IPS DF 6.9 (cell line): ENCODE measurements at places on chromosomes 16 and 17.

- H3K27ac ChIP-seq: no peak overlapping the region
- no peak for DNase-seq
- H3K27me3 ChIP-seq: no peaks in the 10 kb centered on the region
- H3K36me3 ChIP-seq: no peaks in the 10 kb centered on the region
Measured at GRCh38 chr16:81891736-81892364, 112.8 kb downstream of the PLCG2 start.

- H3K27ac ChIP-seq: no peak overlapping the region
- H3K36me3 ChIP-seq: no peaks in the 10 kb centered on the region; the same call in 1 of the 2 replicates
- H3K27me3 ChIP-seq: no peaks in the 10 kb centered on the region
- H3K4me3 ChIP-seq: no peak overlapping the region
- no peaks in the 10 kb centered on the region for H3K4me1 ChIP-seq
Measured at GRCh38 chr16:13919330-13919682, 648 bp upstream of the ERCC4 start.

GRCh38 chr17:45096141-45096540 lies 35.0 kb downstream of the NMT1 start:
- no peak overlapping the region for H3K27ac ChIP-seq
- no peak overlapping the region for H3K4me3 ChIP-seq
- DNase-seq: no peak

DNA sequence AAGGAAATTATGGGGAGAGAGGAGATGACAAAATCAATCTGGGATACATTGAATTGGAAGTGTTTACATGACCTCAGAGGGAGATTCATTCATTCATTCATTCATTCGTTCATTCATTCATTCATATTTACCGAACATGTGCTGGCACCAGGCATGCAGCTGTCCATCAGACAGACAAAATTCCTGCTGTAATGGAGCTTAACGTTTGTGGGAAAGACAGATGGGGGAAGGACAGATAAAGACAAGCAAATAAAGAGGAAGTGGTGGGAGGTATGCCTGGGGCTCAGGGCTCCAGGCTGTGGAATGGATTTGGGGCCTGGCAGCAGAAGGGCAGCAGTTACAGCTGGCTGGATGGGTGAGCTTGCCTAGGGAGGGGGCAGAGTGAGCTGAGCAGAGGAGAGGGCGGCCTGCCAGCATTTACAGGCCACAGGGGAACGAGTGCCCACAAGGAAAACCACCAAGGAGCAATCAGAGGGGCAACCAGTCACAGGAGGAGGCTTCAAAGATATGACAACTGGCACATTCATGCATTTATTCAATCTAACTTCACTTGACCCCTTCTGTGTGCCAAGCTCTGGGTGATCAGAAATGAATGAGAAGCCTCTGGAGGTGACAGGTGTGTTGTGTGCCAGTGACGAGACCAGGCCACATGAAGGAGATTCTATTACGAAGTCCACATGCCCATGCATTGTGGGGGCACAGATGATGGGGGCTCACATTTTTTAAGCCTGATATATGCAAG lies 48.5 kb downstream of the ARHGAP27 start:
- H3K27ac ChIP-seq: no peak overlapping the region
- no peaks in the 10 kb centered on the region for H3K36me3 ChIP-seq
- DNase-seq: no peak
- no peaks in the 10 kb centered on the region for H3K27me3 ChIP-seq

- H3K27me3 ChIP-seq: no peaks in the 10 kb centered on the region
- no peak for DNase-seq
- H3K4me3 ChIP-seq: no peak overlapping the region
Measured at GRCh38 chr17:35816723-35817122, 7.4 kb downstream of the TAF15 start.

- no peaks in the 10 kb centered on the region for H3K4me1 ChIP-seq
- H3K36me3 ChIP-seq: no peaks in the 10 kb centered on the region
- no peaks in the 10 kb centered on the region for H3K27me3 ChIP-seq
- no peak for DNase-seq
- H3K27ac ChIP-seq: no peak overlapping the region
Measured at GRCh38 chr17:41434005-41434404, 6.8 kb downstream of the KRT38 start.

- no peaks in the 10 kb centered on the region for H3K36me3 ChIP-seq
- no peak for DNase-seq
- no peak overlapping the region for H3K27ac ChIP-seq
- no peaks in the 10 kb centered on the region for H3K27me3 ChIP-seq
- no peak overlapping the region for H3K4me3 ChIP-seq
Measured at GRCh38 chr16:57947261-57947660, 23.7 kb downstream of the CNGB1 start.

DNA sequence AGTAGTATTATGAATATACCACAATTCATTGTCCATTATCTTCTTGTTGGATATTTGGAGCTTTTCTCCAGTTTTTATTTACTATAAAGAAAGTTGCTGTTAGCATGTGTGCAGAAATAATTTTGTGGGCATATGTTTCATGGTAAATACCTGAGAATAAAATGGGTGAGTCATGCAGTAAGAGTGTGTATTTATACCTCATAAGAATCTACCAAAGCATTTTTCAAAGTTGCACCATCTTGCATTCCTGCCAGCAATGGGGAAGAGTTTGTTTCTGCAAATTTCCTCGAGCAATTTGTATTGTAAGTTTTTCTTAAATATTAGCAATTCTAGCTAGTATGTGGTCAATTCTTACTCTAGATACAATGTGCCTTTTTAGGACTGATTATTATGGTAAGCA lies 7.9 kb upstream of the MON1B start:
- no peak overlapping the region for H3K27ac ChIP-seq
- H3K4me1 ChIP-seq: no peaks in the 10 kb centered on the region
- no peak for DNase-seq
- H3K27me3 ChIP-seq: no peaks in the 10 kb centered on the region
- H3K4me3 ChIP-seq: no peak overlapping the region

GRCh38 chr17:33002246-33002645 lies 10.6 kb downstream of the SPACA3 start:
- no peak overlapping the region for H3K27ac ChIP-seq
- no peak for DNase-seq
- no peak overlapping the region for H3K4me3 ChIP-seq
- H3K4me1 ChIP-seq: no peaks in the 10 kb centered on the region
- peaks cover 2% of the 10 kb centered on the region; the same call in 1 of the 2 replicates for H3K27me3 ChIP-seq

- H3K27ac ChIP-seq: no peak overlapping the region
- 0 out of 2 replicates have a peak, but pooled peaks cover 1% of the 10 kb centered on the region for H3K4me1 ChIP-seq
- DNase-seq: no peak
- no peaks in the 10 kb centered on the region for H3K27me3 ChIP-seq
- peaks cover 17% of the 10 kb centered on the region for H3K36me3 ChIP-seq
Measured at GRCh38 chr17:21029036-21029435, 13.8 kb downstream of the USP22 start.

- no peak overlapping the region for H3K27ac ChIP-seq
- H3K27me3 ChIP-seq: no peaks in the 10 kb centered on the region
- no peak for DNase-seq
Measured at GRCh38 chr17:27905447-27906225, 12.5 kb upstream of the LYRM9 start.

- no peak overlapping the region for H3K4me3 ChIP-seq
- 0 out of 2 replicates have a peak, but pooled peaks cover 2% of the 10 kb centered on the region for H3K36me3 ChIP-seq
- H3K4me1 ChIP-seq: peaks cover 2% of the 10 kb centered on the region; the same call in 1 of the 2 replicates
- no peaks in the 10 kb centered on the region for H3K27me3 ChIP-seq
- DNase-seq: no peak
Measured at GRCh38 chr16:11053916-11054460, 109.6 kb downstream of the CLEC16A start.

- no peak overlapping the region for H3K27ac ChIP-seq
- H3K27me3 ChIP-seq: no peaks in the 10 kb centered on the region
- no peaks in the 10 kb centered on the region for H3K36me3 ChIP-seq
- DNase-seq: peak; percentile 96
- no peak overlapping the region for H3K4me3 ChIP-seq
- H3K4me1 ChIP-seq: peaks cover 5% of the 10 kb centered on the region; the same call in 1 of the 2 replicates
Measured at GRCh38 chr16:11636172-11636721, 32.0 kb upstream of the SNN start.

- peaks cover 6% of the 10 kb centered on the region; the same call in 1 of the 2 replicates for H3K27me3 ChIP-seq
- H3K27ac ChIP-seq: no peak overlapping the region
- 0 out of 2 replicates have a peak, but pooled peaks cover 2% of the 10 kb centered on the region for H3K4me1 ChIP-seq
- no peaks in the 10 kb centered on the region for H3K36me3 ChIP-seq
Measured at GRCh38 chr16:10881479-10882030, 4.6 kb downstream of the CIITA start.

GRCh38 chr16:66369055-66369592 lies 2.6 kb downstream of the CDH5 start:
- peaks cover 6% of the 10 kb centered on the region for H3K4me1 ChIP-seq
- no peak overlapping the region for H3K27ac ChIP-seq

DNA sequence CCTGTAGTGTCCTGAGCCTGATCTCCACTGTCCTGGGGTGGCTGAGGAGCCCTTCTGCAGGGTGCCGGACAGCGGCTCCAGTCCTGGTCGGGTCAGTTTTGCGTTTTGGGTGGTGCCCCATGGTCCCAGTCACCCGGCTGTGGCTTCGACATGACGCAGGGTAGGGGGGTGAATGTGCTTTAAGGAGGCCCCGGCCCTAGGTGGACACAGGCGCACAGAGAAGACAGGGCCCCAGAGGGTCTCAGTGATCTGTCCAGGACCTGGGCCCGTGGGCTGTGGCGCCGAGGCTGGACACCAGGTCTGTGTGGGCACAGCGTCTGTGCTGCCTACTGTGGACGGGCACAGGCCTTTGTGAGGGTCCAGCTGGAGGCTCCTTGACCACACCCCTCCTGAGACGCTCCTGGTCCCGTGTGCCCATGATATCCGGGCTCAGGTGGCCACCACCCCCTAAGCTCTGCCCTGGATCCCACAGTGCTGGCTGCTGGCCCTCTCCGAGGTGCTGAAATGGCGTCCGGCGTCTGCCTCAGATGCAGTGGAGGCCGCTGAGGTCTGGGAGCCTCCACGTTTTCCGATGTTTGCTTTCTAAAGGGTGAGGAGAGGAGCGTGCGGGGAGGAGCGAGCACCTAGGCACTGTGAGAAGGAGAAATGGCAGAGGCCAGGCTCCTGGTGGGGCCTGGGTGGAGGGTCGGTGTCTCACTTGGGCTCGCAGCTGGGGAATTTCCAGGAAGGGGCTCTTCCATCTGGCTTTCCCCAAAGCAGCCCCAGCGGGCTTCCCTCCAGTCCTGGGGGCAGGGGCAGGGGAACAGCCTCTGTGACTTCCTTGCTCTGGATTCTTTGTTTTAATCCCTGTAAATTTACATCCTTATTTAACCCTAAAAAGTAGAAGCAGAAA lies 56.1 kb upstream of the ACSF3 start:
- H3K4me1 ChIP-seq: peaks cover 3% of the 10 kb centered on the region; the same call in 1 of the 2 replicates
- no peak overlapping the region for H3K27ac ChIP-seq
- no peaks in the 10 kb centered on the region for H3K27me3 ChIP-seq
- H3K36me3 ChIP-seq: no peaks in the 10 kb centered on the region
- H3K4me3 ChIP-seq: no peak overlapping the region

GRCh38 chr17:45145035-45145389 lies 3.3 kb upstream of the HEXIM1 start:
- DNase-seq: no peak
- no peak overlapping the region for H3K27ac ChIP-seq
- H3K4me1 ChIP-seq: peaks cover 5% of the 10 kb centered on the region
- no peaks in the 10 kb centered on the region for H3K27me3 ChIP-seq
- no peaks in the 10 kb centered on the region for H3K36me3 ChIP-seq
- H3K4me3 ChIP-seq: no peak overlapping the region

DNA sequence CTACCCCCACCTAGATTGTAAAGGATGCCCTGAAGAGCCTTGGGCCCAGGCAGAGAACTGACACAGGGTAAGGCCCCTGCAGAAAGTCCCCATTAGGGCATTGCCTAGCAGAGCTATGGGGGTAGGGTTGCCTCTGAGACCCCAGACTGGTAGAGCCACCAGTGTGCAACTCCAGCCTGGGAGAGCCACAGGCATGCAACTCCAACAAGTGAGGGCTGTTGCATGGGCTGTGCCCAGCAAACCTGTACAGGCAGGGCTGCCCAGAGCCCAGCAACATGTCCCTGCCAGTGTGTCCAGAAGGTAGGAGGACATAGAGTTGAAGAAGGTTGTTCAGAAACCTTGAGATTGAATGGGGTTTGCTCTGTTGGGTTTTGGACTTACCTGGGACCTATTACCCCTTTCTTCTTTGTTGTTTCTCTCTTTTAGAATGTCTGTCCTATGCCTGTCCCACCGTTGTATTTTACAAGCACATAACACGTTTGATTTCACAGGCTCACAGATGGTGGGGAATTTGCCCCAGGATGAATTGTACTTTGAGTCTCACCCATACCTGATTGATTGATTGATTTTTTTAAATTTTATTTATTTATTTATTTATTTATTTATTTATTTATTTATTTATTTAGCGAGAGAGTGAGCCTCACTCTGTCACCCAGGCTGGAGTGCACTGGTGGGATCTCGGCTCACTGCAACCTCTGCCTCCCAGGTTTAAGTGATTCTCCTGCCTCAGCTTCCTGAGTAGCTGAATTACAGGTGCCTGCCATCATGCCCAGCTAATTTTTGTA lies 16.4 kb downstream of the SGF29 start:
- peaks cover 5% of the 10 kb centered on the region; the same call in 1 of the 2 replicates for H3K4me1 ChIP-seq
- no peak overlapping the region for H3K4me3 ChIP-seq
- no peak for DNase-seq
- H3K36me3 ChIP-seq: no peaks in the 10 kb centered on the region
- H3K27ac ChIP-seq: no peak overlapping the region
- no peaks in the 10 kb centered on the region for H3K27me3 ChIP-seq

- no peaks in the 10 kb centered on the region for H3K4me1 ChIP-seq
- no peak overlapping the region for H3K4me3 ChIP-seq
- peaks cover 3% of the 10 kb centered on the region; the same call in 1 of the 2 replicates for H3K36me3 ChIP-seq
- H3K27ac ChIP-seq: no peak overlapping the region
Measured at GRCh38 chr16:70774261-70774660, 26.7 kb downstream of the VAC14 start.

GRCh38 chr16:901715-902601 lies 68.8 kb downstream of the LMF1 start:
- H3K27me3 ChIP-seq: no peaks in the 10 kb centered on the region
- H3K27ac ChIP-seq: no peak overlapping the region
- no peak for DNase-seq
- no peak overlapping the region for H3K4me3 ChIP-seq
- H3K36me3 ChIP-seq: no peaks in the 10 kb centered on the region; the same call in 1 of the 2 replicates
- no peaks in the 10 kb centered on the region for H3K4me1 ChIP-seq

GRCh38 chr16:56451753-56452689 lies 667 bp downstream of the OGFOD1 start:
- H3K4me1 ChIP-seq: no peaks in the 10 kb centered on the region
- peak overlapping the region; percentile 84 for H3K4me3 ChIP-seq
- peaks cover 6% of the 10 kb centered on the region; the same call in 1 of the 2 replicates for H3K36me3 ChIP-seq
- no peaks in the 10 kb centered on the region for H3K27me3 ChIP-seq
- DNase-seq: no peak

DNA sequence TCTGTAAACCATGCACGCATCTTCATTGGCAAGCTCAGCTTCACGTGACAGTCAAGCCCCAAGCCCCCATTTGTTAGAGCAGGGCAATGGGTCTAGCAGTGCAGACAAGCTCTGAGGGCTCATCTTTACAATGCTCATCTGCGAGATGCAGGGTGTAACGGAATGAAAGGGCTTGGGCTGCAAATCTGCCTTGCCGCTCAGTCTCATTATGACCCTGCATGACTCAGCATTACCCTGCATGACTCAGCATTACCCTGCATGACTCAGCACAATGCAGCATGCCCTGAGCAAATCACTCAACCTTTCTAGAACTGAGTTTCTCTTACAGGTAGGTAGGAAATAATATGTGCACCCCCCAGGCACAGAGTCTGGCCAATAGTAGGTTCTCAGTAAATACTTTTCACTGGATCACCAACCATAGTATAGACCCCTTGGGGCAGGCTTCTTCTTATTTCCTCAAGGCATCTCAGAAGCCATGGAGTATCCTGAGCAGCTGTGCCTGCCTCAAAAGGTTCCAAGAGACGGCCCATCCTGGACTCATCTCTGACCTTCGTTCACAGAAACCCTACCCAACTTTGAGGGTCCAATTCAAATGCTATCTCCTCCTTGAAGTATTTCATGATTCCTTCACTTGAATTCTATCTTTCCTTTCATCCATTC lies 391.3 kb upstream of the CDH5 start:
- no peak for DNase-seq
- no peak overlapping the region for H3K27ac ChIP-seq
- H3K4me3 ChIP-seq: no peak overlapping the region
- no peaks in the 10 kb centered on the region for H3K27me3 ChIP-seq
- no peaks in the 10 kb centered on the region for H3K4me1 ChIP-seq
